NCI-H748 treated with DMSO at 0.1 percent for 48 hours (cell line): ENCODE measurements at places on chromosomes 16 and 17.
A peak's percentile ranks its signal among the peaks of the same experiment; 100 is the strongest.

DNA sequence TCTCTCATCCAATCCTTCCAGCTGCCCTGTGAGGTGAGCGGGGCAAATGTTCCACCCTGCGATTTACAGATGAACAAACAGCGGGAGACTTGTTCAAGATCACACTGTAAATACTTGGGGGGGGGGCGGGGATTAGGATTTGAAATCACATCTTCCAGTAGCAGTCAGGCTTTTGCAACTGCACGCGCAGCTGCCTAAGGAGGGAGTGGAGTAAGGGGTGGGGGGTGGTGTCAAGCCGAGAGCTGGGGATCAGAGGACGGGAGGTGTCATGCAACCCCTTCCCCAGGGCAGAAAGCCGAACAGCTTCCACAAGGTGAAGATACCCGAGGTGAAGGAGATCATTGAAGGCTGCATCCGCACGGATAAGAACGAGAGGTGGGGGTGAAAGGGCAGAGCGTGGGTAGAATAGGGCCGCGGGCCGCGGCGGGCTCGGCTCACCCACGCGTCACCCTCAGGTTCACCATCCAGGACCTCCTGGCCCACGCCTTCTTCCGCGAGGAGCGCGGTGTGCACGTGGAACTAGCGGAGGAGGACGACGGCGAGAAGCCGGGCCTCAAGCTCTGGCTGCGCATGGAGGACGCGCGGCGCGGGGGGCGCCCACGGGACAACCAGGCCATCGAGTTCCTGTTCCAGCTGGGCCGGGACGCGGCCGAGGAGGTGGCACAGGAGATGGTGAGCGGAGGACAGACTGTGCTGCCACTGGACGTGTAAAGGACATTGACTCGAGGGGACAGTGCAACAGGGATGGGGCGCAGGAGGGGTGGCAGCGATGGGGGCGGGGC lies 4.6 kb downstream of the WNK4 start:
- no peak for DNase-seq

GRCh38 chr17:34623856-34624766 lies 44.7 kb downstream of the TMEM132E start:
- no peak for DNase-seq

DNA sequence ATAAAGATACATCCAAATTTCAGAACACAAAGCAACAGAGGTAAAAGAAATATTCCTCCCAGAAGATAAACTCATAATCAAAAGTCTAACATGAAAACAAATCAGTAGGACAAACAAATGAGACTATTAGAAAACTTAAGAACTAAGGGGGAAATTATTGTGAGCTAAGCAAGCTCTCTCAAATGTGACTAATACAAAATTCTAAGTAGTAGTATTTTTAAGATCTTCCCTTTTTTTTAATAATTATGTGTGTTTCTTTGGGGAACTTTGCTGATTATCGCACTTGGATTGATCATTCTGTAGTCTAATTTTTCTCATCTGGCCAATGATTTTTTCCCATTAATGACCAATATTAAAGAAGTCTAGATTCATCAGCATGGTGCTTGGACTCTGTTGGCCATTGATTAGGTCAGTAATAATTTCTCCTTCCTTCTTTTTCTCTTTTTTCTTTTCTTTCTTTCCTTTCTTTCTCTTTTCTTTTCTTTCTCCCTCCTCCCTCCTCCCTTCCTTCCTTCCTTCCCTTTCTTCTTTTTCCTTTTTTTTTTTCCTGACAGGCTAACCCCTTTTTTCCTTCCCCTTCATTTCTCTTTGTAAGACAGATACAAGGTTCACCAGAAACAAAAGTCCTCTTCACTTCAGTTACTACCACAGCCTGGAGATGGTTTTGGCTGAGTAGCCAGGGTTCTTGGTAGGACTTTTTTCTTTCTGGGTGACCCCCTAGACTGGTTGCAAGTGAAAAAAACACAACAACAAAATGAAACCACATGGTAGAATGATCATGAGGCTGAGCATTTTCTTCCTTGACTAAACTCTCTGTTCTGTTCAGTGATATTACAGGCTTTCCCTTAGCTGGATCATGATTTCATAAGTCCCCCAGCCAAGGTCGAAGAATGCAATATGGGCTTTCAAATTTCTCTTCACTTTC lies 2.9 kb upstream of the ABCA6 start:
- no peak for DNase-seq

DNA sequence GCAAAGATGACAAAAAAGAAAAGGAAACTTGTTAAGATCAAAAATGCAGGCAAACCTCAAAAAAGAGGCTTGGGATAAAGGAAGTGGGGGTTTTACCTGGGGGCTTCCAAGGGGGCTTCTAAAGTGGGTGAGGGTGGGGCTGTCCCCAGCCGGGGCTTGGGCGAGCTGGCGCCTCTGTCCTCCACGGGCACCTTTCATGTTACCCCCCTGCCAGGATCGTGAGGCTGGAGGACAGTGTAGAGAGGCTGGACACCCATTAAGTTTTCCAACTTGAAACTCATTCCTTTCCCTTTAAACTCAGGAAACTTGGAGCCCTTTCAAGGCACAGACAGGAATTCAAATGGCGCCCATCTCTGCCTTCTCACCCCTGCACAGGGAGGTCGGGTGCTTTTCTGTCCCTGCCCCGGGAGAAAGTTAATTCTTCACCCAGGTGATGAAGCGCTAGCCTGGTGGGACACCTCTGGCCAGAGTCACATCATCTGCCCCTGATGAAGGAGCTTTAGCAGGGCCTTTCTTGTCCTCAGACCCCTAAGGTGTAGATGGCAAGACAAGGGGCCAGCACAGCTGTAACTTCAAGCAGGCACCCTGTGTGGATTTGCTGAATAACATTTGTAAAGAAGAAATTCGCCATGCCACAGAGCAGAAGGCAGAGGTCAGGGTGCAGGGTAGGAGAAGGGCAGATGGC lies 87.3 kb downstream of the C16orf78 start:
- DNase-seq, result no peak

DNA sequence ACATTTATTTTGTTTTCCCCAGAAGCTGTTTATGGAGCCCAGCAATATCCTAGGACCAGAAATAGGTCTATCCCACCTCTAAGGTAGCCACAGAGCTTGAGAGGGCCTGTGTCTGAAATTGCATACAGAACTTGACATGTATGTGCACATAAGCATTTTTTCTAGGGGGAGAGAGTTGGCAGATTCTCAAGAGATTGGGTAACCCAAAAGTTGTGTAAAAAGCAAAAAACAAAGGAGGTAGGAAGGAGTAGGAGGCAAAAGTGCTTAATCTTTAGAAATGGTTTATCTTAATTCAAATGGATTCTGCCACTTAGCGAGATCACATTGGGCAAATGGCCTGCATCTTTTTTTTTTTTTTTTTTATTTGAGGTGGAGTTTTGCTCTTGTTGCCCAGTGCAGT lies 3.5 kb downstream of the PLK1 start:
- DNase-seq, result no peak

GRCh38 chr16:21638573-21638975 lies 13.8 kb downstream of the IGSF6 start:
- DNase-seq, result no peak

GRCh38 chr17:39225308-39225958 lies at the start of gene STAC2:
Gene STAC2, minus strand, starts transcription at chr17:39225945. Its CDS starts 443 bp downstream, at chr17:39225502.
- DNase-seq, result no peak

DNA sequence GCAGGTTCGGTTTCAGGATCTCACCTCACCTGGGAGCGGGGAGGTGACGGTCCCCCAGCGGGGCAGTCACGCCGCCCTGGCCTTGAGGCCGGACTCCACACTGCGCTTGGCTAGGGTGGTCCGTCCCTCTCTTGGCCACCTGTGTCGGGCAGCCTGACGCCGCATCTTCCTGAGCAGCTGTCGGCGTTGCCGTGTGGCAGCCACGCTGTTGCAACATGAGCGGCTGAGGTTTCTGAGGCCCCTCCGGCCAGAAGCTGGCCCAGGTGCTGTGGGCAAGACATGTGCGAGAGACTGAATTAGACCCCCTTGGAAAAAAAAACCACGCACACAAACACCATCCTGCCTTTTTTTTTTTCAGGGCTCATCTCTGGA lies 49.2 kb downstream of the IRF8 start:
- no peak for DNase-seq

DNA sequence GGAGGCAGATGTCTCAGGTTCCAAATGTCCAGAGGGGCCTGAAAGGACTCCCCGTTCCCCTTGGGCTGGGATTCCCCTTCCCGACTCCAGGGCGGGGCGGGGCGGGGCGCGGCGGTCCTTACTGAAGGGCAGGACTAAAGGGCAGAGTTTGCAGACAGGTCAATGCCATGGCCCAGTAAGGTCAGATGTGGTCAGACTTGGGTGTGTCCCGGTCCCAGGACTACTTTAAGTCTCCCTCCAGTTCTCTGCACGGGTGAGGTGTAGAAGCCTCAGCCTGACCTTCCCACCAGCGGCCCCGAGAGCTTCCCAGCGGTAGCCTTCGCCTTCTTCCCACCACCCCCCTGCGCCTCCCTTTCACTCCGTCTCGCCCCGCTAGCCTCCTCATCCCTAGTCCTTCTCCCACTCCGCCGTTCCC lies 532 bp downstream of the KDM6B start:
- DNase-seq, result peak; percentile 50

DNA sequence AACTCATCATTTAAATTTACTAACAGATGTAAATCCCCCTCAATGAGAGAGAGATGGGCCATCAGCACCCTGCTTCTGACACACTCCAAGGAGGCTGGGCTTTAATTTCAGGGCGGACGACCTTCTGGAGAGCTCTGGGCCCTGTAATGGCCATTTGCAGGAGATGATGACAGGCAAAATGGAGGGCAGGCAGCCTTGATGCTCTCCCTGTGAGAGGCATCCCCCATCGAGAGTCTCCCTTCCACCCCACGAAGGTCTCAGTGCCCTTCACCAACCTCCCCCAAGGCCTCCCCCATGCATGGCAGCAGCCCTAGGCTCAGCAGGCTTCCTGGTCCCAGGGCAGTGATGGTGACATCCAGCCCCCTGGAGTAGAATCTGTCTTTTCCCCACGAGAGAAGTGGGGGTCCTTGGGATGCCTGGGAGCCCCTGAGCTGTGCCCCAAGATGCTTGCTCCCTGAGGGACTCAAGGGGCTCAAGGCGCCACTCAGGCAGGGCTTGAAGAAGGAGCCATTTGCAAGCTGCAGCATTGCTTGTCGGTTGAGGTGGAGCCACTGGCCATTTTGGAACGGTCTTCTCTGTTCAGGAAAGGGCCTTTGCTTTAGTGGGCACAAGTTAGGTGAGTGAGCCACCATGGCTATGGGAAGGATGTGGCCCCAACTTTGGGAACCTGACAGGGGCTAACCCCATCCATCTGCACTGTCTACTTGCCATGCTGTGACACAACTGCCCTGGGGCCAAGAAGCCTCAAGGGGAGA lies 82.6 kb downstream of the C16orf78 start:
- DNase-seq, result no peak

DNA sequence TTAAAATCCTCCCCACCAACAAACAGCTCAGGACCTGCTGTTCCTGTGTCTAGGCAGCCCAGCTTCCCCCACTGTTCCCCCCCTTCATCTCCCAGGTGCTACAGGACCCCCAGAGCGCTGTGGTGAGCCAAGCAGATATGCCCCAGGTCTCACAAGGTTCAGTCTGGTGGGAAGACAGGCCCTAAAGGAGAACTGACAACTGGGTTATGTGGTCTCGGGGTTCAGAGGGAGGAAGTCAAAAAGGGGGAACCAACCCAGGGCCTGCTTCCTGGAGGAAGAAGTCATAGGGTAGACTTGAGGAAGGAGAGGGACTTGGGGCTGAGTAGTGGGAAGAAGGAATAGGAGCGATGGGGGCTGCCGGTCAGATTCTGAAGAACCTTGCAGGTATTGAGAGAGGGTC lies 2.6 kb downstream of the RIPOR1 start:
- DNase-seq, result no peak

DNA sequence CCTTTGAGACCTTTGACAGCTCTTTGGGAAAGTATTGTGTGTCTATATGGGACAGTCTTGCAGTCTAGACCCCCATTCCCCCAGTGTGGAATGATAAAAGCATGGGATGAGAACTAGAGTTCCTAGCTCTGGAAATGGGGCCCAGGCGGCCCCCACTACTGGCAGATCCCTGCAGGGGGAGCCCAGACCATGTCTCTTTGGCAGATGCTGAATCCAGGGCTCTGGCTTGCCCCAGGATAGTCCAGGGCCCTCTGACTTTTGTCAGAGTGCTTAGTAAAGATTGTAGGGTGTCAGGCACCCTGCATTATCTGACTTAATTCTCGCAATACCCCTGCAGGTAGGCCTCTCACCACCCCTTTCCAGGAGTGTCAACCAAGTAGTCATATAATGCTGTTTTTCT lies 8.3 kb downstream of the ALKBH5 start:
- no peak for DNase-seq

GRCh38 chr17:5694551-5694950 lies 110.2 kb upstream of the NLRP1 start:
- DNase-seq, result no peak

GRCh38 chr16:75392906-75393305 lies 40.4 kb downstream of the CFDP1 start:
- DNase-seq, result no peak

- no peak for DNase-seq
These were observed 9.7 kb downstream of the RAD51C start for GRCh38 chr17:58702045-58702476.

GRCh38 chr17:1800712-1801111 lies 29.0 kb downstream of the SMYD4 start:
- DNase-seq, result no peak

- DNase-seq, result no peak
These were observed 57.7 kb downstream of the TMEM132E start for GRCh38 chr17:34637041-34637547.
